ENCODE measurements at places on chromosomes 12 and 14.

DNA sequence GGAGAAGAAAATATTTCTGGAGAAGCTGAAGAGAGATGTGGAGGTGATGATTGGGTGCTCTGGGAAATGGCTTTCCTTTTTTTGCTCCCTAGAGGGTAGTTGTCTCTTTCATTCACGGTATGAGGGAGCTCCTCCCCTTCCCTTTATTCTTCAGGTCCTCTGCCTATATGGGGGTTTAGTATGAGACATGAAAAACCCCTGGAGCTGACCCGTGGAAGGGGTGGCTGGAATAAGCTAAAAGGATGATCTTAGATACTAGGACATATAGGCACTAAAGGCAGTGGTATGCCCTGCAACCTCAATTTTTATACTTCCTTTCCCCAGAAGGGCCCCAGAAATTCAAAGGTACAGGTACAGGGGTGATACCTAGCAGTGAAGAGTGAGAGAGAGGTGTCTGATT, 4.2 kb upstream of the DTX3 start:
- DNase-seq, result no peak

- no peak for DNase-seq
These were observed 280.9 kb downstream of the LRIG3 start for GRCh38 chr12:58639318-58639934.

GRCh38 chr12:17588968-17589367, 501.0 kb downstream of the RERGL start:
- DNase-seq, result peak; percentile 50

DNA sequence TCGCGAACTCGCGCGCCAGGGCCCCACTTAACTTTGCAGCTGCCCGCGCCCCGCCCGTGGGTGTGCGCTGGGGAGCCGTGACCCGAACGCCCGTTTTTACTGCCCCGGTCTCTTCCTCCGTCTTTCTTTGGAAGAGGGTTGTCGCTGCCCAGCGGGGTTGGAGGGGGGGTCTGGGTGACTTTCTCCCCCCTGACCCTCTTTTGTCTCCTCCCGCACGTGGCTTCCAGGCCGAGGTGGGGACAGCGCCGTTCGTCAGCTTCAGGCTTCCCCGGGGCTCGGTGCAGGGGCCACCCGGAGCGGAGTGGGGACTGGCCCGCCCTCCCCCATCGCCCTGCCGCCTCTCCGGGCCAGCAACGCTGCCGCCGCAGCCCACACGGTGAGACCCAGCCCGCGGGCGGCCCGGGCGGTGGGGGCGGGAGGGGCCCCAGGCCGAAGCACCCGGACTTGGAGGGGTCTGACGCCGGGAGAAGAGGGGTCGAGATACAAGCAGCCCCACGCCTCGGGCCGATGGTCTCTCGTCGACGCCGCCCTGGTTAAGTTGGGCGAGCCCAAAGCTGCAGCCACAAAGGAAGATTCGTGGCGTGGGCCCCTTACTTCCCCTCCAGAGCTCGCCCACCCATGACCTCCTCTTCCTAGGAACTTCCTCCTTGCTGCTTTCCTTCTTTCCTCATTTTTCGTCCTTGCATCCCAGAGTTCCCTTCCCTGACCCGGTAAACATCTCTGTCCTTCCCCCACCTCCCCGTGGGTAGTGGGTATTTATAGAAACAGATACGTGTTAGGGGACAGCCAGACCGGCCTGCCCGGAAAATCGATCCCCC, 1.2 kb downstream of the DYRK2 start:
- no peak for DNase-seq

DNA sequence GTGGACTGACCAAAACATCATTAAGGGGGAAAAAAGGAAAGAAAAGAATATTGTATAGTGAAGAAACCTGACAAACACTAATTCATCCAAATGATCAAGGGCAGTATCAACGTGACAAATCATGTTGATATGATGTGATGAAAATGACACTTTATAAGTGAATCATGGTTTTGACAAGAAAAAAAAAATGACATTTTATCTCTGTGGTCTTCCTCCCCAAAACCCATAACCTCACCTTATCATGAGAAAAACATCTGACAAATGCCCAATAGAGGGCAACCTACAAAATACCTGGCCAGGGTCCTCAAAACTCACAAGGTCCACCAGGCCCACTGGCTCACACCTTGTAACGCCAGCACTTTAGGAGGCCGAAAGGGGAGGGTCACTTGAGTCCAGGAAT, 13.8 kb downstream of the TMED10 start:
- DNase-seq, result no peak

DNA sequence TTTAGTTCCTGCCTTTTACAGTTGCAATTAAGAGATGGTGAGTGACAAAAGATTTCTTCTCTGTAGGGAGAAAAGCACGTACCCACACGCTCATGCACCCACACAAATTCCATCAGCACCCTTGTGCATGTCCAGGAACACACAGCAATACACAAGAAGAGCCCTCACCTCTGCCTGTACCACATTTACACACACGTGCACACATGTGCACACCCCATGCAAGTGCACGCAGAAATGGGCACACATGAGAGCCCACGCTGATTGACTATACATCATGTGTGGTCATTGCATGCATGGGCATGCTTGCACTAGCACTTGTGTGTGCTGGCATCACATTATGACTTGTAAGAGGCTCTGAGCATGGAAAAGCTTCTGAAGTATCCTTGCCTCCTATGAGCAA, 70.5 kb downstream of the SERPINA3 start:
- DNase-seq, result no peak

GRCh38 chr12:2679816-2680675, 114.7 kb upstream of the FKBP4 start:
- no peak for DNase-seq

GRCh38 chr12:118350908-118351559, 21.7 kb downstream of the TAOK3 start:
- no peak for DNase-seq

- no peak for DNase-seq
These were observed 142.9 kb upstream of the PRMT8 start for GRCh38 chr12:3348055-3348454.

DNA sequence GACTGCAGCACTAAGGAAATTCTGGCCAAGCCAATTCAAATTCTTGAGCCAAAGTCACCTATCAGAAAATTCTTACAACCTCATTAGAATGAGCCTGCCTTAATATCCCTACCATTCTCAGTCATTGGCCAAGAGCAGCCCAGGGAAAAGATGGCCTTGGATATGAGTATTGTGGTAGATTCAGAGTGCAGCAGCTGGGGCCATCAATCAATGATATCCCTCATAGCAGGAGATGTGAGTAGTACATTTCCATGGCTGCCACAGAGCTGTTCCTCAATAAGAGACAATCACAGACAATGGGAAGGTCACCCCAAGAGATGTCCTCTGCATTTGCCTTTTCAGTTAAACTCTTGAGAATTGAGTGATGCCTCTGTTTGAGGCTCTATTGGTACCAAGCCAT, 161.6 kb downstream of the DYRK2 start:
- DNase-seq, result no peak

DNA sequence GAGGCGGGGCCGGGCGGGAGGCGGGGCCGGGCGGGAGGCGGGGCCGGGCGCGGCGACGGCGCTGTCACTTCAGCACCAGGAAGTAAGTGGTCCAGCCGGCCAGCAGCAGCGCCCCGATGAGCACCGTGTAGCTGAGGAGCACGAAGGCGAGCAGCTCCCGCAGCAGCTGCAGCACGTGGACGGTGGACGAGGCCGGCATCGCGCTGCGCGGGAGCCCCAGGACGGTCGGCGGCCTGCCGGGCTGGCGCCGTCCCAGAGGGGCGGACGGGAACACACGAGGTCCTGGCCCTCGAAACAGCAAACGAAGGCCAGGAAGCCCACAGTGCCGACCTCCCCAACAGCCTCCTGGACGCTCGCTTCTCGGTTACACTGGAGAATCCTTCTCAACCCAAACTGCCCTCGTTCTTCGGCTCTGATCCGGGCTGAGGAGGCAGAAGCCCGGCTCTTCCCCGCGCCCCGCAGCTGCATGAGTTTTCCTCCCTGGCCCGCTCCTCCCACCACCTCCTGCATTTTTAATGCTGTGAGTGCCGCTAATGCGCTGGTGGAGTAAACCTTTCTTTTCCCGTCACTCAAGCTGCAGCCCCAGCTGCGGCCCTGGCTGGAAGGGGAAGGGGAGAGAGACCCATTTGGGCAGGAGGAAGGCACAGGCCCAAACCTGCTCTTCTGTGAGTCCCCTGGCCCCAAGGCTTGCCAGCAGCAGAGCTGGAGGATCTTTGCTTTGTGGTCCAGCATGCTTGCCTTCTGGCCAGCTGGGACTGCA, 694 bp upstream of the DIABLO start:
- DNase-seq, result no peak

DNA sequence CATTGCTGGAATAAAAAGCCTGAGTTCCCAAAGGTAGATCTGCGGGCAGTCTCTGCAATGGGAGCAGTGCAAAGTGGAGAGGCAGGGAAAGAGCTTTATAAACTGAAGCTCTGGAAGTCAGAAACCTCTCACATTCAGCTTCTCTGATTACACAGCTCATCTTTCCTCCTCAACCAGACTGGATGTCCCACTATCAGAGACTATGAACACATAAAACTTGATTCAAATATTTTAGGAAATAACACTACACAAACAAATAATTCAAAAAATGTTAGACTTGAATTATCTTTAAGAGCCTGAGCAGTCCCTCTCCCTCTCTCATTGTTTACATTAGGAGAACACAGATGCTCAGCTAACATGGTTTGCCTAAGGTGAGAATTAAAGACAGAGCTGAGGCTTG, 72.9 kb downstream of the DENND5B start:
- no peak for DNase-seq

DNA sequence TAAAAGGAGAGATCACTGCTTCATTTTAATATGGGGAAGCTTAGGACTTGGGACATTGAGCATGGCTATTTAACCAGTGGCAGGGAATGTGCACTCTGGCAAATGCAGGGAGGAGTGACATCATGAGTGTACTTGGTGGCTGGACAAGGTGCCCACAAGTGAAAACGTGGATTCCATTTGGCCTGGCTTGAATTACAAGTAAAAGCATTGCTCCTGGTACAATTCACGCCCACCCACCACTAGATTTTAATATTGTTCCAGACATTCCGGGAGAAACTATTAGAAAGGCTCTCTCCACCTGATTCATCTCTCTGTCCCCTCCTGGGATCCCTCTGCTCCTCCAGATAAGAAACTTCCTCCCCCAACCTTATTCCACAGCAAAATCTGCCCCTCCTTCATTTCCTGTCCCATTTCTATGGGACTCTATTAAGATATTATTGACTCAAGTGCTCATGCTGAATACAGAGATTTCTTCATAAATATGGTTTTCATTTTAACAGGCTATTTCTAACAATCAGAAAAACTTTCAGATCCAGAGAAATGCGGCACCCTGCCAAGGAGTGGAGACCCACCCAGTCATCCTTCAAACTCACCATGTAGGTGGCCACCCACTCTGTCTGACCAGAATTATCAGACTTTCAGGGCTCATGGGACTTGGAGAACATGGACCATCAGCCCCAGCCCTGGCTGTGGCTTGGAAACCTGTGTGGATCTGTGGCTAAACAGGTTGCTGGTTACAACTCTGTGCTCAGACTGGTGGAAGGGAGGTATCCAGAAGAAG, 43.2 kb downstream of the SSPN start:
- no peak for DNase-seq

DNA sequence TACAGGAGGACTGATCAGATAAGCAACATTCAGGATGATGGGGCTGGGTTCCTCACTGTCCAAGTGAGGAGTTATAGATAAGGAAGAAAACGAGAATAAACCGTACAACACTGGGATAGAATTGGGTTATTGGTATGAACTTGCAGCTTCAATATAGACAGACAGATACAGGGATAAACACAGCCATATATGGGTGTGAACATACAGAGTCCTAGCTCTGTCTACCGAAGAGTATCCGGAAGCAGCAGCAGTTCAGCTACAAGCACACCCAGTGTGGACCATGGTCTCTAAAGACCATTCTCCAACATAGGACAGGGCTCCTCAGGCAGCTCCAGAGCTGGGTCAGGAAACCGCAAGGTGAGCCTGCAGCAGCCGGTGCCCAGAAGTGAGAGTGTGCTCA, 40.8 kb downstream of the CDC42BPB start:
- DNase-seq, result no peak

GRCh38 chr14:96762650-96763049, 34.5 kb upstream of the VRK1 start:
- DNase-seq, result peak; percentile 25

- no peak for DNase-seq
These were observed 33.4 kb upstream of the GXYLT1 start for GRCh38 chr12:42178101-42178500.

GRCh38 chr12:15700595-15700994, 88.6 kb downstream of the EPS8 start:
- DNase-seq, result no peak

- DNase-seq, result peak; percentile 63
These were observed 147.6 kb downstream of the PAH start for GRCh38 chr12:102769323-102769916.

DNA sequence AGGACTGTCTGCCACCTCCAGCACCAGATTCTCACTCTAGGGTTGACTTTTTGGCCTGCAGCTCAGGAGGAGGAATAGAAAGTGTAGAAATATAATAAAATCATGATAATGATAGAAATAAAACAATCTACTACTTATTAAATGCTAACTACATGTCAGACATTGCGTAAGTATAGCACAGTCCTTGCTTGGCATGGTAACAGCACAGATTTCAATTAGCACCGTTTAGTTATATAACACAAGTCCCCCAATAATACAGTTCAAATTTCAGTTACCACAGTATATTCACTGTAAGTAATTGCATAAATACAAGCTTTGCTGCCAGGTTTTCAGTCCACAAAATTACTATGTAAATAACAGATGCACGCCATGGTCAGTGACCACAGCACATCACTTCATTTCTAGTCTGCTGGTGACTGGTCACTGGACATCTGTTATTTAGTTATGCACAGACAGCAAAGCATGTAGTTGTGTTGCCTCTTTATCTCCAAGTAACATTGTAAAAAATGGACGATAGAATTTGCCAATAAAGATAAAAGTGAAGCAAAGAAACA, 6.5 kb upstream of the GLT8D2 start:
- DNase-seq, result no peak

- no peak for DNase-seq
These were observed 266.2 kb downstream of the TMTC2 start for GRCh38 chr12:82952946-82953345.

- DNase-seq, result no peak
These were observed 79.7 kb upstream of the FBRSL1 start for GRCh38 chr12:132410296-132410625.

DNA sequence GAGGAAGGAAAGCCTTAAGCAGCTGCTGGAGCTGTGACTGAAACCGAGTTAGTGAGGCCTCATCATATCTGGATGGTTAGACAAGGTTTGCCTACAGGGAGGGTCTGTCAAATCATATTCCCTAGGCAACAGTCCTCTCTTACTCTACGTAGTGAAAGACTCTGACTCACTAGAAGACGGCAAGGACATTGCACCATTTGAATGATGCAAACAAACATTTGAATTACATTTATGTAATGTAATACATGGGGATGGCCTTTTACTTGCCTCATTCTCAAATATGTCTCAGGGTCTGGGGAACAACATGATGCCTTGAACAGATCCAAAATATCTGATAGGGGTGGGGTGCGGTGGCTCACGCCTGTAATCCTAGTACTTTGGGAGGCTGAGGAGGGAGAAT, 29.8 kb upstream of the STRAP start:
- DNase-seq, result no peak

- peak; percentile 75 for DNase-seq
These were observed 857 bp downstream of the ETNK1 start for GRCh38 chr12:22625762-22626294.

All from NT2/D1 (cell line).